Stimulated activated CD8-positive, alpha-beta memory T cell treated with anti-CD3 and anti-CD28 coated beads, Interleukin-15, amount 100 ng/mL, for 48 hours (primary cell): ENCODE measurements at places on chromosomes 6 and 20.

GRCh38 chr20:39878809-39879208 is 810.2 kb downstream of the MAFB start:
- no peak for DNase-seq

DNA sequence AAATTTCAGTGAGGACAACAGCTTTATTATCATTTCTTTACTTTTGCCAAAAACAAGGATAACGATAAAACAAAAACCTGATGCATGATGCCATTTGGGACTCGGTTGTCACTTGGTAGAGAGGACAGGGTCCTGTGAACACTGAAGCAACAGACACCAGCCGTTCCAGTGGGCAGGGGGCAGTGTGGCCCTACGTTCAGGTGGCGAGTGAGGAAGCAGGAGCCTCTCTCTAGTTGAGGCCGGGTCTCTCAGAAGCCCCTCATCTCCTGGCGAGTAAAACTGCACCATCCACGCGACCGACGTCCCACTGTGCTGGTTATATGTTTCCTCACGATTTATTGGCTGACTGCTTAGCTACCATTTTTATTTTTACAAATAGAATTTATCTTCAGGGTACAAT is 231.6 kb downstream of the THBS2 start:
- no peak for DNase-seq

GRCh38 chr6:143074101-143074500 is 13.4 kb downstream of the AIG1 start:
- DNase-seq: no peak

- no peak for DNase-seq
Observed at GRCh38 chr6:1144842-1145767, 166.8 kb upstream of the FOXQ1 start.

GRCh38 chr6:36791521-36792135 is 47.6 kb downstream of the CPNE5 start:
- DNase-seq: no peak

DNA sequence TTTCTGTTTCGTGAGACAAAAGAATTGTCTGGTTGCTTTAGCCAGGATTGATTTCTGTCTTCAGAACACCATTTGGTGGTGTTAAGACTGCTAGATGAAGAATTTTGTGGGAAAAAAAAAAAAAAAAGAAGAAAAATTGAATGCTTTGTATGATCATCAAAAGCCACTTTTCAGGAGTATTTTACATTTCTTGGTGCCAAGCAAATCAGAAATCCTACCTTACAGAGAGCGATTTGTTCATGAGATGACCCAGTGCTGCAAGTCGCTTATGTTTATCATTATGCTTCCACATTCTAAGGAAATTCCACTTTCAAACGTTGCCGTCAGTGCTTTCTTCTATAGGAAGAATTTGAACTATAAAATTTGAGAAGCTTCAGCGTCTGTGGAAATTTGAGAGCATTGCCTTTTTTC is 228.7 kb downstream of the BCKDHB start:
- DNase-seq: no peak

- DNase-seq: peak; percentile 71
Observed at GRCh38 chr6:26158076-26158580, 70.9 kb downstream of the HFE start.

GRCh38 chr6:2655844-2656433 is 94.8 kb downstream of the MYLK4 start:
- DNase-seq: no peak

DNA sequence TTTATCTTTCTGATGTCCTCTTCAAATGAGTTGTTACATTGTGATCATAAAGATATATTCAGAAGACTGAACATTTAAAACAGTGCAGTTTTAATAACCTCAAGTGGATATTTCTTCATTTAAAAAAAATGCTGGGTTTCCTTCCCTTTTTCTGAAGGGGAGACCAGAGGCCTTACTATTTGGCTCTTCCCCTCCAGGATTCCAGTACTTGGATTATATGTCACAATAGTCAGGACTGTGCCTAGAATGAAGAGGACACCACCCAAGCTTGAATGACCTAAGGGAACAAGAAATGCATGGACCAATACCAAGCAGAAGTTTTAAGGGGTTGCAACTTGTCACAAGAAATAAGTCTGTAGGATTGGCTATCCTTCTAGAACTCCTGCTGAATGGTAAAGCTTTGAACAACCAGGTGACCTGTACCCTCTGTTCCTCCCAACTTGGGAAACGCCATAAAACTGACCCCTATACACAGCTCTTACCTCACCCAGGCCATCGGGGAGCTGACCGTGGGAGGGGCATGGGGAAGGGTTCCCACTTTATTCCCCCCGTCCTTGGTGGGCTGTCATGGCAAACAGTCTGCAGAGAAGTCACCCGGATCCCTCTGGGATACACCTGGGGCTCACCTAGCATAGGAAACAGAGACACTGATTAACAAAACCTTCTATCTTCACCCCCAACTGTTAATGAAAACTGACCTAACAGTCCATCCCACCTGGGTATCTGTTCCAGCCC is 2.0 kb downstream of the FRS3 start:
- DNase-seq: no peak

GRCh38 chr6:98547634-98548033 is 286.7 kb upstream of the POU3F2 start:
- no peak for DNase-seq

- DNase-seq: no peak
Observed at GRCh38 chr6:32565511-32565910, 24.1 kb downstream of the HLA-DRB1 start.

- DNase-seq: no peak
Observed at GRCh38 chr6:168031411-168031971, 34.0 kb downstream of the KIF25 start.

- DNase-seq: no peak
Observed at GRCh38 chr6:137489046-137490005, 4.9 kb downstream of the OLIG3 start.

DNA sequence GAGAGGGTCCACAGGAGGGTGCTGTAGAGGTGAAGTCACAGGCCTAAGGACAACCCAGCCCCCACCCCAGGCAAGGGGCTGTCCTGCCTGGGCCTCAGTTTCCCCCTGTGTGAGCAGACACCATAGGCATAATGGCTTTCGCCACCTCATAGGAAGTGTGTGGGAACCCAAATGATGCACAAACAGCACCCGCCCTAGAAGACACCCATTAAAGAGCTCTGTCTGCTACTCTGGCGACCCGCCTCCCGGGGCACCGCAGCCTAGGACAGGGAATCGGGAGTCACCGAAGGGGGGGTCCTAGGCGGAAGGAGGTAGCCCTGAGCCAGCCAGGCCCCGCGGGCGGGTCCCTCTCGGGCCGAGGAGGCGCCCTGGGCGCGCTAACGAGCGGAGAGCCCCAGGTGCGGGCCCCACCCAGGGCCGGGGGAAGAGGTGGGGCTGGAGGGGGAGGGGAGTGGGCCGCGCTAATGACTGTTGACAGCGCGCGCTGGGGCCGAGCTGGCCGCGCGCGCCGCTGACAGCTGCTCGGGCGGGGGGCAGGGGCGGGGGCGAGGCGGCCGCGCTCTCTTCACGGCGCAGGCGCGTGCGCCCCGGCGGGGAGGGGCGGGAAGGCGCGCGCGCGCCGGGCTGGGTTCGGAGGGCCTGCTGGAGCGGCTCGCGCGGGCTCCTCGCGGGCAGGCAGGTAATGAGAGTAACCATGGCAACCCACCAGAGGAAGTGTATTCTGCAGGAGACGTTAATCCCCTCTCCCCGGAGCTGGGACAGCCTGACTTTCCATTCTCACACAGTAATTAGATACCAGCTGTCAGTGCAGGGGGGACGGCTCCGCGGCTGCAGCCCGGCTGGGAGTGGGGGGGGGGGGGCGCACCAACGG is 48.9 kb downstream of the NOL4L start:
- peak; percentile 64 for DNase-seq

DNA sequence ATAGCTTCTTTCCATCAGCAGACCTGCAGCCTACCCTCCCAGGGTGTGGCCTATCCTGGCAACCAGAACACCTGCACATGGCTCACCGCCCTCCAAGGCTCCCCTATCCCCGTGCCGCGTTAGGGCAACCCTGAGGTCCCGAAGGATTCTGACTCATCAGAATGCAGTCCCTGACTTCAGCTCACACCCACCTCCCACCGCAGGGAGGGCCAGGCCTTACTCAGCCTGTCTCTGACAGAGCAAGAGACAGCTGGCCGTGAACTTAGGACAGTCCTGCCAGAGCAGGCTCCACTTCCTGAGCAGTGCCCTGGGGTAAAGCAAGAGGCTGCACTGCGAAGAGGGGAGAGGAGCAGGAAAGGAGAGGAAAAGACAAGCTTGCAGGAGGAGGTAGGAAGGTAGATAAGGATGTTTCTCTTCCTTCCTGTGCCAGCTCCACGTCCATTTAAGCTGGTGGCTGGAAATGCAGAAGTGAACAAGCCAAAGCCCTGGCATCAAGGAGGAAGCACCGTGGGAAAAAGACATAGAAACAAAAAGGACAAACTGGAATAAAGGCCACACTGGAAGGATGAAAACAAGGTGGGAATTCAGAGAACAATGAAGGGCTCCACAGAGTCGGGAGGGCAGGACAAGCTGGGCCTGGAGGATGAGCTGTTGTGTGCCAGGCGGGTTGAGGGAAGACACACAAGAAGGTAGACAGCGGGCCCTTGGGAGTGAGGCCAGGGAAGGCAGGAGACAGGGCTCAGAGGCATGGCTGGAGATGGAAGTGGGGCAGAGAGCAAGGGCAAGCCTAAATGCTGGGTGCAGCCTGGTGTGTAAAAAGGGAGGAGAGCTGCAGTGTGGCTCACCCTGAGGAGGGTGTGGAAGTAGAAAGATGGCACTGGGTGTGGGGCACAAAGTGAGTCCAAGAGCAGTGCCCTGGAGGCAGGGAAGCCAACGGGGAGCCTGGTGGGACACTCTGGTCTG is 102.7 kb downstream of the SLC23A2 start:
- no peak for DNase-seq

- no peak for DNase-seq
Observed at GRCh38 chr6:151440930-151441329, 11.0 kb downstream of the RMND1 start.

DNA sequence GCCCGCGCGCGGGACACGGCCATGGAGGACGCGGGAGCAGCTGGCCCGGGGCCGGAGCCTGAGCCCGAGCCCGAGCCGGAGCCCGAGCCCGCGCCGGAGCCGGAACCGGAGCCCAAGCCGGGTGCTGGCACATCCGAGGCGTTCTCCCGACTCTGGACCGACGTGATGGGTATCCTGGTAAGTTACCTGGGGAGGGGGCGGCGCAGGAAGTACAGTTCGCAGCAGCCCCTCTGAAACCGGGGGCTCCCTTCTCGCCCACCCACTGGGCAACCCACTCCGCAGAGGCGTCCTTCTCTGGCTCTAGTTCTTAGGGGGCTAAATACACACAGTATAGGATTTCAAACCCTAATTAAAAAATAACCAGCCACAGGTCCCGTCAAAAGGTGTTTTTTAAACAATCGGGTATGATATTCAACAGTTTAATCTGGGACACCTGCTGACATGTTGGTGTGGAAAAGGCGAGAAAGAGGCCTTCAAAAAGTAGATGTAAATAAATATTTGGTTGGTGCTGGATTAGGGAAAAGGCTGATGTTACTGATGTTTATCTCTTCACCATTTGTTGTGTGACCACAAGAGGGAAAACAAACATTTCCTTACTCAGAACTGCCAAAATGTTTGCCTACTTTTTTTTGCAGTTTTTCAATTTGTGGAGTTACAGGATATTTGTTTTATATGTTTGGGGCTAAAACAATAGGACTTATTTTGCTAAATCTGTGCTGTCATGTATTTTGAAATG is 577 bp downstream of the SASH1 start:
- no peak for DNase-seq

DNA sequence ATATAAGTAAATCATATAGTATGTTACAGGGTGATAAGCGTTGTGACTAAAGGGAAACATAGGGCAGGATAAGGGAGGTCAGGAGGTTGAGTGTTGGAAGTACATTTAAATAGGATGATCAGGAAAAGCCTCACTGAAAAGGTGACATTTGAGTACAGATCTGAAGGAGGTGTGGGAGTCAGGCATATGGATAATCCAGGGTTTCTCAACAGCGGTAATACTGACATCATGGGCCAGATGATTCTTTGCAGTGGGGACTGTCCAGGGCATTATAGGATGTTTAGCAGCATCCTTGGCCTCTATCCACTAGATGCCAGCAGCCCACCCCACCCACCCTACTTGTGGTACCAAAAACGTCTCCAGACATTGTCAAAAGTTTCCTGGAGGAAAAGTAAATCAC is 292.6 kb upstream of the PREP start:
- DNase-seq: no peak

DNA sequence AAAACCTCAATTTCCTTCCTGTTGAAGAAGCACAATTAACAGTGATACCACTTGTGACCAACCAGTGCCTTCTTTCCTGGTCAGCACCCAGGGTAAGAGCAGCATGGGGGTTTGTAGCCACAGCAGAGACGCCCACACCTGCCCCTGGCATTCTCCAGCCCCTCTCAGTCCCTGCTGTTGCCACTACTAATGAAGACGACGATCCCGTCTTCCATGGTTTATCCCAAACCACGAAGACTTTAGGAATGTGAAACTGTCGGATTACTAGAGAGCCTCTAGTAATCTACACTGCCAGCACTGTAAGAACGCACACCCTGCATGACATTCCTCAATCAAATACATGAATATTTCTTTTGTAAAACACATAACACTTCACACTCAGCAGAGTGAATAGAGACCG is 60.0 kb downstream of the GINS1 start:
- no peak for DNase-seq

GRCh38 chr20:3223994-3224680 is 14.8 kb downstream of the ITPA start:
- DNase-seq: no peak

GRCh38 chr20:35791821-35792220 is 20.0 kb downstream of the PHF20 start:
- DNase-seq: no peak

DNA sequence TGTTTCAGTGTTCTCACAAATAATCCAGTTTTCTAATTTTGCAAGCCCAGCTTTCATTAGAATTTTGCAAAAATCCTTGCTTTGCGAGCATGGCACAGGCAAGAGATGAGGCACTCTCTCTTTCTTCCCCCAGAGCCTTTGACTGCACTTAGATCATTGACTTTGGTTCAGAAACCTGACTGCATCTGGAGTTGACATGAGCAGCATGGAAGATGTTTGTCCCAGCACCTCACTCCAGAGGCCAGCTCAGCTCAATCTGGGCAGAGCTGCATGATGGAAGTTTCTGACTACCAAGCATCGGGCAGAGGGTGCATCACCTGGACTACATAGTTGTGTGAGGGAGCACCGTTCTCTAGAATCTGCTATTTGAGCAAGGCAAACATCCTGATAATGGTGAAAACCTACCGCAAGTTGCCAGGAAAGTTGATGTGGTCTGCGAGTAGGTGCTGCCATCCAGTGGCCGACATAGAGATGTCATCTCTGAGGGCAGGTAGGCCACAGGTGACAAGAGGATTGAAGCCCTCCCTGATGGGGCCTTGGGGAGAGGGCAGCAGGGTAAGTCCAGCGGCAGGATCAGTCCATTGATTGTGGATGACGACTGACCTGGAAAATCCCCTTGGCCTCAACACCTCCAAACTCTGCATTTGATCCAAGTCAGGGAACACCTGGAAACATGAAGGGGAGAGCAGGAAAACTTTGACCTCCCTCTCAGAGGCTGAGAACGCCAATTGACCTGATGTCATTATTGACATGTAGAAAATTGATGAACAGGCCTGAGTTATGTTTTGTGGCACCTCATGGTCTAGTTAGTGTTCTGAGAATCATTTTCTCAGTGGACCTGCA is 3.8 kb upstream of the LPA start:
- DNase-seq: peak; percentile 2
